ENCODE measurements at places on chromosomes 12 and 14. TPM values are rescaled to one million over a fixed set of nuclear protein-coding genes. Genes with fewer than 3 reads are reported as not detected.
A peak's percentile ranks its signal among the peaks of the same experiment; 100 is the strongest.

GRCh38 chr12:124352839-124353238 is 57.9 kb downstream of the RFLNA start:
- ATAC-seq: peak; percentile 8

- no peak for ATAC-seq
Measured at GRCh38 chr12:42887657-42888056, 298.1 kb upstream of the PRICKLE1 start.

- no peak for ATAC-seq
Measured at GRCh38 chr12:64889434-64890216, 65.2 kb downstream of the TBC1D30 start.

- ATAC-seq: no peak
Measured at GRCh38 chr14:25841226-25841625, 756.6 kb downstream of the NOVA1 start.

GRCh38 chr12:132392389-132393244 is 63.2 kb upstream of the GALNT9 start:
- no peak for ATAC-seq

DNA sequence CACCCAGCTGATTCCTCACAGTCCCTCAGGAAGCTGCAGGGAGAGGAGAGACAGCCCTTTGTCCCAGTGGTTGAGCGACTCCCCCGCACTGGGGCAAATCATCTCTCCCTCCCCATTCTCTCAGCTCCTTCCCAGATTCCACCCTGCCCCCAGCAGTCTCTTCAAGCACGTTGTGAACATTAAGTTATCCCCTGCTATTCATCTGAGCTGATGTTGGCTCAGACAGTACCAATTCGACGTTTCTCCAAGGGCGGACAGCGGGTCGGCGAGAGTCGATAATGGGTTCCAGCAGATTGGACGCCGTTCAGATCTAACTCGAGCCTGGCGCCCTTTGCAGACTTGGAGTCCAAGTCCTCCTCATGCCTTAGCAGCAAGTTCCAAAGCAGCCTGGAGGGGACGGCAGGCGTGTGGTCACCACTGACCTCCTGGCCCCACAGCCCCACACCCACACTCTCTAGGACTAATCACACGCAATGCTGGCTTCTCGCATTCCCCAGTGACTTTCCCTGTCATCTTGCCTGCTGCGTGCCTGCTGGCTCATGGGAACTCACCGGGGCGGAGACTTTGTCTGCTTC is 245.9 kb downstream of the CHST11 start:
- ATAC-seq: peak; percentile 52

DNA sequence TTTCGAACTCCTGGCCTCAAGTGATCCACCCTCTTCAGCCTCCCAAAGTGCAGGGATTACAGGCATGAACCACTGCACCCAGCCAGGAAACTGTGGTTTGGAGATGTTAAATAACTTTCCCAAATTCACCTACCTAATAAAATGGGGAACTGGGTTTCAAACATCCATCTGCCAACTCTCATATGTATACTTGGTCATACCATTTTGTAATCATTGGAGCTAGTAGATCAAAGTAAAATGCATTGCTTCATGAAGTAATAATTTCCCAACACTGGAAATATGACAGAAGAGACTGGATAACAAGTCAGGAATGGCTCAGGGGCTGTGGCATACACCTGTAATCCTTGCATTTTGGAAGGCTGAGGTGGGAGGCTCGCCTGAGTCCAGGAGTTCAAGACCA is 5.3 kb upstream of the HECTD1 start:
- no peak for ATAC-seq

Gene B4GALNT1
- 1.9 TPM for total RNA-seq

DNA sequence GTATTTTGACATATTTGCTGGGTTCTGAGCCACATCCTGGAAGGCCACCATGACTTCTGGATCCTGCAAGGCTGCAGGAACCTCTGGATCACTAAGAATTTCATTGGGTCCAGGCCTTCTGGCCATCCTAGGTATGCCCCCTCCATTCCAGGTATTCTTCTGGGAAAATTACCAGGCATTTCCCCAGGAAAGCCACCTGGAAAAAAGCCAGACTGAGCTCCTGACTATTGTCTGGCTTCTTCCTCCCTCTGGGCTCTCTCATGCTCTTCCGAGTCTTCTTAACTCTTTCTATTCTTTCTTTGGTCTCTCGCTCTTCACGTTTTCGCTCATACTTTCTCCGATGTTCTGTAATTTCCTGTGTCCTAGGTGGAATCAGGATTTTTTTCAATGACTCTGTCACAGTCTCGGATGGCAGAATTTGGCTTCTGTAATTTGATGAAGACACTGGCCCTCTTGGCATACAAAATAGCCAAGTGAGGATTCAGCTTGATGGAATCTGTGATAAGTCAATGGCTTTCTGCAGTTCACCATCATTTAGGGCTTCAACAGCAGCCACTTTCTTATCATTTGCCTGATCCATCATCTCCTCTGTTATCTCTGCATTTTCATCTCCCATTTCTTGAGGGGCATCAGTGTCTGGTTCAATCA is 42.6 kb downstream of the ATP23 start:
- ATAC-seq: no peak

DNA sequence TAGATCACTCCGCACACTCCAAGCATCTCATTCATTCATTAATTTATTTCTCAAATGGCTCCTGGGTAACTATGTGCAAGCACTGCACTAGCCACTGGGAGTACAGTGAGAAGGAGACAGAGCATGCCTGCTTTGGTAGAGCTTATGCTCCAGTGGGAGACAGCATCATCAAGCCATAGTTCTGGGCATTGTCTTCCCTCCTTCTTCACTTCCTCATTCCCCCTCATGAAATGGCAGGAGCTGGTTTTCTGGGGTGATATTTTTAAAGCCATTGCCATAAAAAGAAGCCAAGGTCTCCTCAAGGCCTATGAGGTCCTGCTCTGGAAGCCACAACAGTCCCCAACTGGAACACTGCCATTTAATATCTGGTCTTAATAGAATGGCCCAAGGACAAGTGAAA is 20.2 kb upstream of the RIC8B start:
- no peak for ATAC-seq

DNA sequence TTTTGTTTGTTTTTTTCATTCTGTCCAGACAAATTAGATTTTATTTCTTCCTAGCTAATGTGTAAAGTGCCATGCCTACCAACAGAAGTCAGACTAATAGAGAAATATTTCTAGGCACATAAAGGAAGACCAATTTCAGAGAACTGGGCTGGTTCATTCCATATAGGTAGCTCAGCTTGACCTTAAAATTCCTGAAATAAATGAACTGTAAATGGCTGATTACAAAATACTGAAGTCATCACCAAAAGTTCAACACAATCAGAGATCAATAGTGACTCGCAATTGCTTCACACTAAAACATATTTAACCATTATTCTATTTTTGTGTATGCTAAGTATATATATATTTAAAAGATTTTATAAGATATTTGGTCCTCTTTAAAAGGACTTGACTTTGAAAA is 34.2 kb downstream of the PTPRB start:
- ATAC-seq: no peak

Gene NUAK1
- 2.4 TPM for total RNA-seq

Gene POTEG
- total RNA-seq: not detected

Gene ENDOU
- total RNA-seq: 3.8 TPM

GRCh38 chr12:95202691-95203486 is 14.4 kb downstream of the FGD6 start:
- ATAC-seq: no peak

GRCh38 chr12:49941556-49942511 is 8.7 kb upstream of the AQP2 start:
- no peak for ATAC-seq

DNA sequence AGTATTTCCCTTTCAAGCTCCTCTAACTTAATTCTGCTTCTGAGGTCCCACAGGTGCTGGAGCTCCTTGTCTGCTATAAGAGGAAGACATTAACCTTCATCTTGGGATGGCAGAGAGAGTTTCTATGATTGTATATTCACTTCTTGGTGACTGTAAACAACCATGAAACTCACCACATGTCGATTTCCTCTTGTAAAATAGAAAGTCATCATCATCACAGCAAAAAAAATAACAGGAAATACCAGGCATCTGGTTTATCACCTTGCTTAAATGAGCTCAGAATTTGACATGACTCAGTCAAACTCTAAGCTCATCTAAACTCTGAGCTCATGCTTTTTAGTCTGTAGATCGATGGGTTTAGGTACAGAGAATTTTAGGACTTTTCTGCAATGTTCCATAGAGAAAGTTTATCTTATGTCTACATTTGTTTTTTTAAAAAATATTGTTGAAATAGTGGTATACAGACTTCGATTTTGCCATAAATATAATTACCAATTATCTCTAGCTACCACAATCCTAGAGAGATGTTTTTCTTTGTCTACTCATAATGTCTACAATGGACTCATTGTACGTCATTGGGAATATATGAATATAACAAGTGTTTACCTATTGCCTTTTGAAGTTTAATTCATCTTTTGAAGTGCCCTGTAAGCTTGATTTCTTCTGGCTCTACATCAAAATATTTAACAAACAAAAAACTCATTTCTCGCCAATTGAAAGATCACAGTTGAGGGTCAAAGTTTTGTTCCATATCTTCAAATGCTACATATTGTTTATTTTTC is 58.4 kb downstream of the IGF1 start:
- no peak for ATAC-seq

DNA sequence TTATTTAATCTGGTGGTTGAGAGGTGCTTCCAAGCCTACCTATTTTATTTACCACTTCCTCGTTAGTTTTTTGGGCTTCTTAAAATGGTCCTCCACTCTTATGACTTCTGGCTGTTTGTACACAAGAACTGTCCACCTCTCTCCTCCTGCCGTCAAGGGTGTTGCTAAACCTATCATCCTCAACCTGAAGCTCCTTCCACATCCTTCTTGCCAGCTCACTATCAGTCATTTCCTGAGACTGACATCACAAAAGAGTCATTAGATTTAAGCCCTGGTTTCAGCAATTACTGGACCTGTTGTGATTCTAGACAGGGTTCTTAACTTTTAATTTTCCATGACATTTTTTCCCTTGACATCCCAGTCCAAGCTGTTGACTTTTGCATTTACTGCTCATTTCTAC is 91.9 kb downstream of the BICD1 start:
- no peak for ATAC-seq

GRCh38 chr12:18549598-18549997 is 188.2 kb downstream of the PLCZ1 start:
- ATAC-seq: no peak

Gene SLC4A8
- 26.1 TPM for total RNA-seq

DNA sequence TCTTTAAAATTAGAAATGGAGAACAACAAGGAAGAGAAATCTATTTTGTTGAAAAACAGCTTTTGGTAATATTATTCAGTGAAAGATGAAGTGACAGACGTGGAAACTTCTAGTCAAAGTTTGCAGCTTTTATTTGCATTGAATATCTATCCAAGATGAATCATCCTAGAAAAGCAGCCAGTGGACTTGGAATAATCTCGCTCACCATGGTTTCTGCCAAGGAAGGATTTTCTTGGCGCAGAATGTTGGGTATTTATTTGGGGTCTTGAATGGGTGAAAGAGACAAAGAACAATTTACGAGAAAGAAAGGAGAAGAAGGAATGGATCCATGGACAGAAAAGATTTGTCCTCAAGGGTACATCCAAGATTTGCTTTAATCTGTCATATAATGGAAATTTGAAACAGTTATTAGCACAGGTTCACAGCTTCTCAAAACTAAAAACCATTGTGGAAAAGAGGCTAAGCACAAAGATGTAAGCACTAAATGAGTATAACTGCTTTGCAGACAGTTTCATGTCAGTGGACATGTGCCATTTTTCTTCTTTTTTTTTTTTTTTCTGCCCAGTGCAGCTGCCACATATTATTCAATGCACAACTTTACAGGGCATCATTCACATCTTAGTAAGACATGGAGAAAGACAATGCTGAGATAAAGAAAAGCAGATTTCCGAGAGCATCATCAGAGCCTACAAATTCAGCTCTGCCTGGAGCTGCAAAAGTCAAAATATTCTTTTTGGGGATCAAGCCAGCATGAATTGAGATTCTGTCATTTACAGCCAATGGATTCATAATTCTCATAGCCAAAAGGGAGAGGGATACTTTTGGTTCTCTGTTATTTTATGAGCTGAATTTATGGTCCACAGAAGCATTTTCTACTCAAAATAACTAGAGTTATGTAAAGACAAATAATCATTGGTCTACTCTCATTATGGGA is 333.7 kb downstream of the DAD1 start:
- no peak for ATAC-seq
